HL-60 (cell line): ENCODE measurements at places on chromosomes 4 and X.

- DNase-seq = no peak
Measured at GRCh38 chr4:67499799-67500198, 45.5 kb downstream of the CENPC start.

DNA sequence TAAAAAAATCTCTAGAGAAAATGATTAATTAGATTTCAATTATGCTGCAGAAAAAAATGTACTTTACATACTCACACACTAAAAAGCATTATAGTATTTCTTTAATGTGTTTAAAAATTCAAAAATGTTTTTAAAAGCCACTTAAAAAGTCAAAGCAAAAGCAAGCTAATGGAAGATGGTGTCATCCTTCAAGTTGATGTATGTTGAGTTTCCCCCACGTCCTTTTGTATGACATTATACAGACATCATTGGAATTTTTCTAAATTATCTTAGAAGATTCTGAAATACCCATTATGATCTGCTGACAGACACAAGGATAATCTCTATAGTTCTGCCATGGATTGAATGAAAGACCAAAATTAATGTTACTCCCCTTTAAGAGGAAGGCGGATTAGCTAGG, 393.7 kb upstream of the TENM3 start:
- no peak for DNase-seq

GRCh38 chr4:121096191-121096590, 23.9 kb upstream of the NDNF start:
- no peak for DNase-seq

DNA sequence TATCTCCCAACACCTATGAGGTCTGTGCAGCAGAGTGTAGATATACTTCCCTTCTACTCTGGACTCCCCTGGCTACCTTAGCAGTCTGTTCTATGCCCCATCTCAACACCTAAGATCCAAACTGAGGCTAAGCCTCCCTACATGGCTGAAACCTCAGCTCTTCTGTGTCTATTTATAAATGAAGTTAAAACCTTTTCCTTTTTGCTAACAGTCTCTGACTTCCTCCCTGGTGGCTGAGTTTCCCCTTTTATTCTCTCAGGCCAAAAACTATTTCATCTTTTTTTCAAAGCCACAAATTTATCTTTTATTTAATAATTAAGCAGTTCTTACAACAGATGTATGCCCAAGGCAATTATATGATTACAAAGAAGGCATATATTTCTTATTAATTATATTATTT, 111.8 kb upstream of the STIM2 start:
- no peak for DNase-seq

DNA sequence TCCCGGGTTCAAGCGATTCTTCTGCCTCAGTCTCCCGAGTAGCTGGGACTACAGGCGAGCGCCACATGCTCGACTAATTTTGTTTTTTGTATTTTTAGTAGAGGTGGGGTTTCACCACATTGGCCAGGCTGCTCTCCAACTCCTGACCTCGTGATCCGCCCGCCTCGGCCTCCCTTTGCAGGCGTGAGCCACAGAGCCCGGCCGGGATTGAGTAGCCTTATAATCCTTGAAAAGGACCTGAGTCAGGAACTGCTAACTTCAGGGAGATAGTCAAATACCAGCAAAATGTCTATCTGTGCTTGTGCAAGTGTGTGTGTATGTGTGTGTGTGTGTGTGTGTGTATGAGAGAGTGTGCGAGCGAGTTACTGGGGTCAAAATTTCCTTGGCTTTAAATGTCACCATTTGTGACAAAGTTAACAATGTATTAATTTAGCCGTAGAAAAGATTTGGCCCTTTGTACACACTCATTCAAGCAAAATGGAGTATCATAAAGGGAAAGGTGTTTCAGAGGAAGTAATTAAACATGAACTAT, 1.8 kb upstream of the KDM6A start:
- no peak for DNase-seq

- DNase-seq = peak; percentile 73
Measured at GRCh38 chrX:155242300-155242699, 22.0 kb downstream of the RAB39B start.

DNA sequence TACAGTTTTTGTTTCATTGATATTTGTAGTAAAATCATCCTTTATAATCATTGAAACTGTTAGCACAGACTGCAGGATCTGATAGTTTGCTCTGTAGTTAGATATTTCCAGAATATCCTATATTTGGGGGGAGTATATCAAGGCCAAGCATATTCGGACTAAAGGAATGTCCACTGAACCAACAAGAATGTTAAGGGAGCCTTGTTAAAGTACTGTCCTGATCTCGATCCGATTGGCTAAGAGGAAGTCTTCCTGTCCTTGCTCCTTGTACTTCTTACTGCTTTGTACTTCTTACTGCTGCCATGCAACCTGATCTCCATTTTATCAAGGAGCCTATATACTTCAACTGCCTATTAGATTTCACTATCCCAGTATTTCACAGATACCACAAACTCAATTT, 449.3 kb downstream of the RPA4 start:
- DNase-seq = no peak
